ENCODE measurements at places on chromosomes 2 and 18. TPM values are rescaled to one million over a fixed set of nuclear protein-coding genes. Genes with fewer than 3 reads are reported as not detected.
A peak's percentile ranks its signal among the peaks of the same experiment; 100 is the strongest.

- no peaks in the 10 kb centered on the region for H3K27me3 ChIP-seq
- H3K36me3 ChIP-seq = no peaks in the 10 kb centered on the region
- peak; percentile 82 for DNase-seq
- no peak overlapping the region for H3K27ac ChIP-seq
- H3K4me3 ChIP-seq = no peak overlapping the region
These were observed 27.6 kb downstream of the SLC40A1 start for GRCh38 chr2:189552991-189553404.

Gene FAM124B
- total RNA-seq = 1.6 TPM

Gene C2orf81
- 3.4 TPM for total RNA-seq

GRCh38 chr2:112198780-112199179 lies 56.1 kb downstream of the ZC3H8 start:
- H3K27ac ChIP-seq = no peak overlapping the region
- H3K27me3 ChIP-seq = no peaks in the 10 kb centered on the region
- DNase-seq = no peak
- H3K4me1 ChIP-seq = no peaks in the 10 kb centered on the region
- no peak overlapping the region for H3K4me3 ChIP-seq

Gene AQP12A
- total RNA-seq = not detected

DNA sequence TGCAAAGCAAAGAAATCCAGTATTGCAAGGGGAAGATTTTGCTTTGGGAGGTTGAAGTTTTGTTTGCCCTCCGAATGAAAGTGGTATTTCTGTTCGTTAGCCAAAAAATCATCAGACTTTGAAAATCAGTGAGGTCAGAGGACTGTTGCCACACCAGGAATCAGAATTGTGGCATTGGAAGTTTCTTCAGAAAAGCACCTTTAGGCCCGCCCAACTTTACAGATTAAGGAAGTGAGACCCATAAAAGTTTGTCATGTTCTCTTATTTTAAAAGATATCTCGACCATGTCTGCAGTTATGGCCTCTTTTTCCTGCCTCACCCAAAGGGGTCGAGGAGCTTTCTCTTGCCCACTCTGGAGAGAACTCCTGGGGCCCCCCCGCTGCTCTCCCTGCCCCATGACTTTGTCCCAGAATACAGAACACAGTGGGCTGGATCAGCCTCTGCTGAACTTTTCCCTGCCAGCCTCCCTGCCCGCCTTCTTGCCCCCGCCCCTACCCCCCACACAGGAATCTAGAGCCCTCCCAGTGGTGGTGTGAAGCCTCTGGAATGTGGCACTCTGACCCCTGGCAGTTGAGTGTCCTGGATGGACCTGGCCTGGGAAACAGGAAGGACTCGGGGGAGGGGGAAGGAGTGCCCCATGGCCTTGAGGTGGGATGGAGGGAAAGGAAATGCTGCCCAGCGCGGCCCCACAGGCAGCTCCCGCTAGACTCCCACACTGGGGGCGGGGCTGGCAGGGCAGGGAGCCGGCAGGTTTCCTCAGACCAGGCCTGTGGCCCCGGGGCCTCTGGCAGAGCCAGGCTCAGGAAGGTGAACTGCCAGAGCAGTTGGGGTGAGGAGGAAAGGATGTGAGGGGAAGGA lies 25.3 kb downstream of the CRIM1 start:
- H3K27me3 ChIP-seq = no peaks in the 10 kb centered on the region
- DNase-seq = peak; percentile 55
- H3K27ac ChIP-seq = no peak overlapping the region
- H3K4me3 ChIP-seq = no peak overlapping the region
- peaks cover 16% of the 10 kb centered on the region for H3K4me1 ChIP-seq
- H3K36me3 ChIP-seq = no peaks in the 10 kb centered on the region

GRCh38 chr2:208036357-208036756 lies 11.0 kb upstream of the PLEKHM3 start:
- H3K4me3 ChIP-seq = no peak overlapping the region
- H3K4me1 ChIP-seq = peaks cover 5% of the 10 kb centered on the region
- H3K36me3 ChIP-seq = no peaks in the 10 kb centered on the region
- no peak for DNase-seq
- H3K27ac ChIP-seq = no peak overlapping the region

GRCh38 chr2:111100087-111100764 lies 20.5 kb upstream of the BCL2L11 start:
- H3K4me1 ChIP-seq = no peaks in the 10 kb centered on the region
- H3K27me3 ChIP-seq = no peaks in the 10 kb centered on the region
- H3K36me3 ChIP-seq = no peaks in the 10 kb centered on the region

GRCh38 chr2:157182834-157183396 lies 74.6 kb upstream of the GALNT5 start:
- DNase-seq = no peak
- H3K36me3 ChIP-seq = no peaks in the 10 kb centered on the region
- H3K27ac ChIP-seq = no peak overlapping the region
- H3K4me3 ChIP-seq = no peak overlapping the region

DNA sequence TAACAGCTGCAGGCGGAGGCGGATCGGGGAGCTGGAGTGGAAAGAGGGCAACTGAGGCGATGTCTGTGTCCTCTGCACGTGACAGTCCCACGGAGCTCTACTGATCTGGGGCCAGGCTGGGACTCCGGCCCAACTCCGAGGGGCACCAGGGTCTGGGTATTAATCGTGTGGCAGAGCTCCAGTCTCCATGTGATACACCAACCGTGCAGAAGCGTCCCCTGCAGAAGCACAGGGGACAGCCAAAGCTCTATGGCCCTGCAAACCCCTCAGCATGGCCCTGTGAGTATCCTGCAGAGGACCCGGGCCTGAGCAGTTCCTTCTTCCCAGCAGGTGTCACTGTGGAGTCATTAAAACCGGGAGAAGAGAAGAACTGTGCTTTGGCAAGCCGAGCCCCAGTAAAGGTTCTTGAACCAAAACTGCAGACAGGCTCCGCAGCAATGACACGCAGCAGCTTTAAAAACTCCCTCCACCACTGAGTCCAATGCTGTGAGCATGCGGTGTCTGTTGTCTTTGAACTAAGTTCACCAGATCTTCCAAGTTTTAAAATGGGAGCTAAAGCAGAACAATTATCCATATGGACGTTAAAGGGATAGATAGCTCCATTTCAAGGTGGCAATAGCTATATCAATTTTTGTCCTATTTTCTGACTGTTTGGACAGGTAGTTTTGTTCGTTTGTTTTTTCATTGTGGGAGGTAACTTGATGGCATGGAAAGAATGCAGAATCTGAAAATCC lies 79.4 kb downstream of the TMEM182 start:
- DNase-seq = peak; percentile 55
- no peak overlapping the region for H3K4me3 ChIP-seq
- H3K4me1 ChIP-seq = no peaks in the 10 kb centered on the region
- H3K27ac ChIP-seq = no peak overlapping the region

Gene SIX3
- total RNA-seq = not detected
